ENCODE measurements at places on chromosomes 13 and 19.

DNA sequence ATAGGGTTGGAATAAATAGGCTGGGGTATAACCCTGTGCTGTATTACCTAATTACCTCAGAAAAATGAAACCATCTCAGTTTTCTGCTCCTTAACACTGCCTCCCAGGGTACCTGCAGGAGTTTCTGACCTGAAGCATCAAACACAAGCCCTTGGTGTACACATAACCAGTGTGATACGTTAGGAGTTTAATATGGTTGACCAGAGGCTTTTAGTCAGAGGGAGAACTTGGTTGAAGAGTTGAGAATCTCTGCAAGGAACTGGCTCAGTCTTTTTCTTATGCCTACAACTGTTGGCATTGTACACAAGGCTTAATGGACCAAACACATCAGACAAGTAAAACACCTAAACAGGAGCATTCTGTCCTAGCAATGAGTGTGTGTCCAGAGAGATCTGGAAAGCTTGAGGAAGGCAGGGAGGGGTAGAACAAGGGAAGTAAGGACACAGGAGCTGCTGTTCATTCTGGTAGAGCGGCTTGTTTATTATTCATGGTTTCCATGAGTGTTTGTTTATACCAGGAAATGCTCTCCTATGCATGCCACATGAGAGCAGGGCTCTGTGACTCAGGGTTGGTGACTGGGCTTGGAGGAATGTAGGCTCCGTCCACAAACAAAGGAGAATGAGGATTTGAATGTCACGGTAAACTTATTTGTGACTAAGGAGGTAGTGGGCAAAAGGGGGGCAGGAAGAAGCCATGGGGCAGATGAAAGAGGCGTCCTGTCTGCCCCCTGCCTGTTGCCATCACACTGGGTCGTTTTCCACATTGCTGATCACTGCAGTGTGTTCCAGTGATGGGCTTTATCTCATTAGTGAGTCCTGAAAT, 11.9 kb upstream of the SPATA13 start:
- no peak for DNase-seq

DNA sequence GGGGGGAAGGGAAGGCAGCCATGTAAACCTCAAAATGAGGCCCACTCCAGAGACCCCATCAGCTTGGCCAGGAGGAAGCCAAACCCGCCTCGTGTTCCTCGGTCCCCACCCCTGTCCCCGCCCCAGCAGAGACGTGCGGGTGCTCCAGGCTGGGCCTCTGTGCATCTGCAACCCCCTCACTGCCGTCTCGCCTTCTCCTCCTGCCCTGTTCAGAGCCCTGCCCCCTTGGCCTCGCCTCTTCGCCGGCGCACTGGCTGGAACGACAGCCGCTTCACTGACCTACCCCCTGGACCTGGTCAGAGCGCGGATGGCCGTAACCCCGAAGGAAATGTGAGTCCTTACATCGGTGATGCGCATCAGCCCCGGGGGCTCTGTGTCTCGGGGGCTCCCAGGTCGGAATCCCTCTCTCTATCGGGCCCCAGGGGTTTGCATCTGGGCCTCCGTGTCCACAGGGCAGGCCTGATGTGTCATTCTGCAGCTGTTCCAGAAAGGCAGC, 32.2 kb downstream of the TMEM161A start:
- DNase-seq = no peak

- DNase-seq = no peak
These were observed 27.3 kb downstream of the INTS6 start for GRCh38 chr13:51425410-51426042.

- no peak for DNase-seq
These were observed 1.3 kb downstream of the IZUMO1 start for GRCh38 chr19:48745208-48745995.

- no peak for DNase-seq
These were observed 140.6 kb upstream of the FRY start for GRCh38 chr13:31890946-31891345.

DNA sequence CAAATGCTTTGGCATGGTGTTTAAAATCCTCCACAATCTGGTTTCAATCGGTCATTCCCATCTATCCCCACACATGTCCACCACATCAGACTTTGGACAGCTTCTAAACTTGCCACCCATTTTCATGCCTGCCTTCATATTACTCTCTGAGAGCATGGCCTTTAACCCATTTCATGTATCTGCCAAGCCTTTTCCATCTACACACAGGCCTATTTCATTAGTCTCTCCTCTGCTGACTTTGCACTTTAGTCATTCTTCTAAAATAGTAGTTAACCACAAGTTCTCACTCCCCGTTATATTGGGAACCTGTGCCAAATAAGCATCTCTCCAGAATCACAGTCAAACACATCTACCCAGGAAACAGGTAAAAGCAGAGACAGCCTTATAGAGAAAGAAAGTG, 142.2 kb downstream of the MZT1 start:
- DNase-seq = no peak

DNA sequence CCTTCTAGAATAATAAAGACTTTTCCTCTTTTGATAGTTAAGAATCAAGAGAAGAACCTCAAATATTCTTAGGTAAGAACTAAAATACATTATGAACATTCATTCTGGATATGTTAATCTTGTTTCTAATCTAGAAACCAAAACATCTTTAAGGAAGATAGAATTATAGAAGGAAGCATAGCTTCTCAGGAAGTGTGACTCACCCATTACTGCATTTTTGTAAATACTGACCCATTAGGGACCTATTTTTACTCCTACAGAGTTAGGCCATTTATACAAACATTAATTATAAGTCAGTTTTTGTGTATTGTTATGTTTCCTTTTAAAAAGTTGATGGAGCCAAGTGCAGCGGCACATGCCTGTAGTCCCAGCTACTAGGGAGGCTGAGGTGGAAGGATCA, 147.1 kb downstream of the NUFIP1 start:
- no peak for DNase-seq

- DNase-seq = no peak
These were observed 1703.6 kb upstream of the PRR20A start for GRCh38 chr13:55437162-55437561.

DNA sequence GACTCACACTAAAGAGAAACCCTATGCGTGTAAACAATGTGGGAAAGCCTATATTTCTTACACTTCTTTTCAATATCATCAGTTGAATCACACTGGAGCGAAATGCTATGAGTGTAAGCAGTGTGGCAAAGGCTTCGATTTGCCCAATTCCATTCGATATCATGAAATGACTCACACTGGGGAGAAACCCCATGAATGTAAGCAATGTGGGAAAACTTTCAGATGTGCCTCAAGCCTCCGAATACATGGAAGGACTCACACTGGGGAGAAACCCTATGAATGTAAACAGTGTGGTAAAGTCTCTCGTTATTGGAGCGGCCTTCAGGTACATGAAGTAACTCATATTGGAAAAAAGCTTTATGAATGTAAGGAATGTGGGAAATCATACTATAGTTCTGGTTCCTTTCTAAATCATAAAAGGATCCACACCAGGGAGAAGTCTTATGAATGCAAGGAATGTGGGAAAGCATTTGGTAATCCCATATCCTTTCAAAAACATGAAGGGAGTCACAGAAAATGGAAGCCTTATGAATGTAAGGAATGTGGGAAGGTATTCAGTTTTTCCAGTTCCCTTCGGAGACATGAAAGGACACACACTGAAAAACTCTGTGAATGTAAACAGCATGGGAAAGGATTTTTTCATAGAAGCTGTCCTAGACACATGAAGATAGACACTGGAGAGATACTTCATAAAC, 28.1 kb downstream of the ZNF20 start:
- no peak for DNase-seq

DNA sequence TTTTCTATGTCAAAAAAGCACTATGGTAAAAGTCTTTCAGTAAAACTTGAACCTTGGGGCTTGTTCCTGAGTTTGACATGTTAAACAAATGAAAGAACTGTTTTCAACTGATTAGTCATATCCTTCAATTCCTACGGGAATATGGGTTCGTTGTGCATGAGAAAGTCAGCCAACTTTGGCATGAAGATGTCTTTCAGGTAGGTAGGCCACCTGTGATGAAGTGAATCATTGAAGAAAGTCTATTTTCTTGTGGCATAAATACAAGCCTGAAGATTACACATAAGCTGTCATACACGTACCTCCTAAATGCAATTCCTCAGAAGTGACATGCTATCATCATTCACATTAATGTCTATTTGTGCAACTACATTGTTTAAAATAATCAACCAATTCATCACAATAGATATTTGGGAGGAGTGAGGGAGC, 513.0 kb downstream of the IRS2 start:
- no peak for DNase-seq

Data from D721Med (cell line).